ENCODE measurements at places on chromosomes 13 and 19.
A peak's percentile ranks its signal among the peaks of the same experiment; 100 is the strongest.

- no peak for DNase-seq
Observed at GRCh38 chr13:35367586-35367985, 108.9 kb downstream of the MAB21L1 start.

DNA sequence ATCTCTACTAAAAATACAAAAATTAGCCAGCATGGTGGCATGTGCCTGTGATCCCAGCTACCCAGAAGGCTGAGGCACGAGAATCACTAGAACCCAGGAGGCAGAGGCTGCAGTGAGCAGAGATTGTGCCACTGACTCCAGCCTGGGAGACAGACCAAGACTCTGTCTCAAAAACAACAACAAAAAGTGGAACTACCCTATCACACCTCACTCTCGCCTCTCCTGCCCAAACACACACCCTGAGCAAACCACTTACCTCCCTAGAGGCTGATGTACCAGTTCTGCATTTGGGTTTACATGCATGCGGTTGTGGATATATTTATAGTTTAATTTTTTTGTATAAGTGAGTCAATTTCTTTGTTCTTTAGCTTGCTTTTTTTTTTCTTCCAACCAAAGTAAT, 7.7 kb upstream of the PTOV1 start:
- DNase-seq: no peak

GRCh38 chr13:44312834-44313551, 60.6 kb upstream of the SERP2 start:
- DNase-seq: no peak

- DNase-seq: peak; percentile 58
Observed at GRCh38 chr13:29454931-29455481, 140.5 kb downstream of the SLC7A1 start.

DNA sequence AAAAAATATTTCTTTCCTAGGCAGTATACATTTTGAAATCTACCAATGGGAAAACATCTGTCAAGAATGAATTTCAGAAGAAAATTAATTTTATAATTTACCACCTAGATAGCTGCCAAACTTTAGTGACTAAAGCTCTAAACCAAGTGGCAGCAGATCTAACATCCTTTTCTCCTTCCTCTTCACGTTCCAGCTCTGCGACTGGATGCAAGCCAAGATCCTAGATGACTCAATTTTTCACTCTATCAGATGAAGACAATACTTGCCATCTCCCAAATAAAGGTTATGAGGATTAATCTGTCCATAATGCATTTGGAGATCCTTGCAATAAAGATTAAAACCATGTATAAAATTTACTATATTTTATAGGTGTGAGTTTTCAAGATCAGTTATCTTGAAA, 66.7 kb upstream of the MIR17HG start:
- DNase-seq: peak; percentile 47

- no peak for DNase-seq
Observed at GRCh38 chr13:100356889-100357288, 231.7 kb downstream of the GGACT start.

DNA sequence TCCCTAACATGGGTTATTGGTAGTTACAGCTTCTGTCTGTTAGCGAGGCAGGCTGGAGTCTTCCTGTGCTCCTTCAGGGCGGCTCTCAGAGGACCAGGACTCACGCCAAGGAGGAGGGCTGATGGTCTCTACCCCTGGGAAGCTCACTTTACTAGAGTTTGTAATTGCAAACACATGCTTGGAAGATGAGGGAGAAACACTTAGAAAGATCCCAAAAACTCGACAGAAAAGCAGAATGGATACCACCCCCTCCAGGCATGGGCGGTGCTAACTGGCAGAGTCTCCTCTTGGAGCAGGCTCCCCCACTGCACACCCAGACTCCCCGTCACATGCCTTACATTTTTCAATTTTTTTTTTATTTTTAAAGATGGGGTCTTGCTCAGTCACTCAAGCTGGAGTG, 62.0 kb downstream of the PARP4 start:
- no peak for DNase-seq

GRCh38 chr19:45800070-45800553, 7.5 kb upstream of the DMWD start:
- DNase-seq: no peak

GRCh38 chr19:50818859-50819472, 4.6 kb downstream of the KLK1 start:
- no peak for DNase-seq

GRCh38 chr19:38561658-38562057, 56.1 kb downstream of the MAP4K1 start:
- no peak for DNase-seq

- no peak for DNase-seq
Observed at GRCh38 chr19:4538601-4538954, 1.3 kb downstream of the LRG1 start.

GRCh38 chr13:31000889-31001288, 68.4 kb downstream of the TEX26 start:
- no peak for DNase-seq

- no peak for DNase-seq
Observed at GRCh38 chr13:67033170-67033569, 197.0 kb downstream of the PCDH9 start.

GRCh38 chr19:51550848-51551672, 19.6 kb upstream of the SIGLEC6 start:
- no peak for DNase-seq

DNA sequence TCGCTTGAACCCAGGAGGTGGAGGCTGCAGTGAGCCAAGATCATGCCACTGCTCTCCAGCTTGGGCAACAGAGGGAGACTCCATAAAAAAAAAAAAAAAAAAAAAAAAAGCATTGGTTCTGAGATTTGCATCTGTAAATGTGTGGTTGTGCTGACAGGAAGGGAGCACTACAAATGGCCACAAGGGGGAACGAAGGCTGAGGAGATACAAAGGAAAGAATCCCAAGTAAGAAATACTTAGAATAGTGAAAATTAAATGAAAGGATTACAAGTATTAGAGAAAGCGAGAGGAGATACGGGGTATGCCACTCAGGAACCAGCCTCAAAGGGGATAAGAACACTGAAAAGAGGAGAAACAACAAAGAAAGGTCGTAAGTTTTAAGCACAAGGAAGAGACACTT, 284.9 kb downstream of the KLF12 start:
- peak; percentile 6 for DNase-seq

- DNase-seq: peak; percentile 75
Observed at GRCh38 chr19:34999498-35000337, at the start of gene GRAMD1A. Gene GRAMD1A (plus strand): TSS chr19:35000323. CDS start chr19:35000479, 156 bp downstream.

DNA sequence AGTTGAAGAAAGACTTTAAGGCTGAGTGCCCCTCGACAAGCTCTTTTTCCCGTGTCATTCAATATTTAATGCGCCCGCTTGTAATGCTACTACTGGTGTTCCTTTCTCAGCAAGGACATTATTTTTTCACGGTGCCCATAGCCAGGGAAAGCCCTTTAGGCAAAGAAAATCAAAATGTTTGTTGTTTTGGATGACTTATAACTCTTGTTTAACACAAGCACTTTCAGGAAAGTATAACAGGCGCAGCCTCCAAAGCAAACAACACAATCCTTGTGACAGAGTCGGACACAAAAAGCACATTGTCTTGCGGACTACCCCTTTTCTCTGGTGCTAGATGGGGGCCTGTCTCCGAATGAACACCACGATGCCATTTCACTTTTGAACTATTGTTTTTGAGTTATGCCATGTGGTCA, 12.4 kb downstream of the ZIC5 start:
- DNase-seq: no peak

- DNase-seq: no peak
Observed at GRCh38 chr13:25371158-25371874, 458 bp upstream of the ATP8A2 start.

DNA sequence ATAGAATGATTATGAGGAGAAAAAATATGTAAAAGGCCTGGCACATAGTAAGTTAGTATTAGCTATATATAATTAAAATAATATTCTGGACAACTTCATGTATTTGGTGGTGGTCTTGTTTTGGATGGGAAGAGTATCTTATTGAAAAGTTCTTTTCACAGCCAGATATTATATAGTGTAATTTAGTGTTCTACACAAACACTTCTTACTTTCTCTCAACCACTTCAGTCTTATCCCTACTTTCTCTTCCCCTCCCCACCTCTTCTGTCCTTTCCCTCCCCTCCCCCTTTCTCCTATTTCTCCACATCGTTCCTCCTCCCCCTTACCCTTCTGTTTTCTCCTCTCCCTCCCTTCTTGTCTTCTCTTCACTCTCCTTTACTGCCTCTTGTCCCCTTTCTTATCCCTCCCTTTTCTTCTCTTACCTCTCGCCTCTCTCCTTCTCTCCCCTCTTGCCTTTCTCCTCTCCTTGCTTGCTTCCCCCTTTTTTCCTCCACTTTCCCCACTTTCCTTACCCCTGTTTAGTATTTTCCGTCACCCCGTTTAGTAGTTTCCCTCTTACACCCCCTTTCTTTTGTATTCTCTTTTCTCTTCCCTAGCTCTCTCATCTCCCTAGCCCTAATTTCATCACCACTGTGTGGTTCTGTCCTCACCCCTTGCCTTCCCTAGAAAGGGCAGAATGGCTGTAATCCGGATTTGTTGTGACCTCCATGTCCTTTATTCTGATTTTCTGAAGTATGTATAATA, 107.2 kb upstream of the MLNR start:
- DNase-seq: no peak

- DNase-seq: no peak
Observed at GRCh38 chr13:65913173-65913572, 1317.0 kb downstream of the PCDH9 start.

- no peak for DNase-seq
Observed at GRCh38 chr13:21014502-21015170, 46.8 kb downstream of the LATS2 start.

DNA sequence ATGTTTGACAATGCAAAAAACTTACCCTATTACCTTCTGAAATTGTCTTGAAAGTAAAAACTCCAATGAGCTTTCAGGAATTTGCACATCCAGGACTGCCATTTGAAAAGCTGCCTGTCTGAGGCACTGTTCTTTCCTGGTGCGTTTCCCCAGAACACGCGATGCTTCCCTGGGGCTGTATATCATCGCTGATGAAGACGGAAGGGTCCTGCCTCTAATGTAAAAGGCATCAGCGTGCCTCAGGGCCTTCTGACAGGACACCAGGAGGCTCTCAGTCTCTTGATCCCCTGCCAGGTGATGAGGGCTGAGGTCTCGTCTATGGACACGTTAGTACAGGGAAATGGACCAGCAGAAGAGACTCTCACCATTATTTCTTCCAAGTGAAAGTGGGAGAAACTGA, 296.8 kb downstream of the EFNB2 start:
- DNase-seq: no peak

- no peak for DNase-seq
Observed at GRCh38 chr19:803099-803561, 5.9 kb downstream of the PTBP1 start.

DNA sequence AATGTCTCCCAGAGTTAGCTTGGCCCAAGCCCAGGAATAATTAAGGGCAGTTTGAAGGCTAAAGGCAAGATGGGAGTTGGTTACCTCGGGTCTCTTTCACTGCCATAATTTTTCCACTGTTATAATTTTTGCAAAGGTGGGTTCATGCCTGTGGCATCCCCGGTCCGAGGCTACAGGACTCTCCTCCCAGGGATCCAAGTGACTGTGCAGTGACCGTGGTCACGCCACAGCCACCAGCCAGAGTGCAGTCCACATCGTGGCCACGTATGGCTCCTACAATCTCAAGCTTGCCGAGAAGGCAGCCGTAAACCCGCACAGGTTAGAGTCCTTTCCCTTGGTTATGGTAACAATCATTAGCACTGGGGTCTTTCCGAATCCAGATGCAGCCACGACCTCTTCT, 36.8 kb downstream of the C13orf46 start:
- no peak for DNase-seq

- no peak for DNase-seq
Observed at GRCh38 chr19:30815889-30816580, 443.9 kb downstream of the ZNF536 start.

GRCh38 chr19:36032251-36033104, at the start of gene CLIP3:
Gene CLIP3 (minus strand): TSS chr19:36032873. CDS start chr19:36032357, 516 bp downstream.
- no peak for DNase-seq

DNA sequence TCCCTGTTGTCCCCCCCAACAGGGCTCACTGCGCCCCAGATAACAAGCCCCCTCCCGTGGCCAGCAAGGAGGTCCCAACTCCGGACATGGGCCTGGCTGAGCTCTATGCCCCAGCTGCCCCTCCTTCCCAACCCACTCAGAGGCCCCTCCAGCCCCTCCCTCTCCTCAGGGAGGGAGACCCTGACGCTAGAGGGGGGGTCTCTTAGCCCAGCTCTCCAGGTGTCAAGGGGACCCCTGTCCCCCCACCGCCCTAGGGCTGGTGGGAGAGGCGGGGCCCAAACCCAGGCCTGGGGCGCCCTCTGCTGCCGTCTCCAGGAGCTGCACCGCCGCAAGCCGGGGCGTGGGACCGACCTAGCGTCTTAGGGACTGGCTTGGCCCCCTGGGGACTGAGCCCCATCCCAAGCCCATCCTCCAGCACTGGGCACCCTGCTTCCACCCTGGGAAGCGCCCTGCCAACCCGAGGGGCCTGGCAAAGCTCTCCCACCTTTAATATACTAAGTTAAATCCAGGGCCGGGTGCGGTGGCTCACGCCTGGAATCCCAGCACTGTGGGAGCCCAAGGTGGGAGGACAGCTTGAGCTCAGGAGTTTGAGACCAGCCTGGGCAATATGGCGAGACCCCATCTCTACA, 1.4 kb downstream of the GRIN3B start:
- DNase-seq: peak; percentile 39
